Left lobe of liver (tissue), 2 donors: ENCODE measurements at places on chromosomes 12 and 14.

- DNase-seq = peak; percentile 68
These were observed 320.0 kb downstream of the DPF3 start for GRCh38 chr14:72573725-72574417.

DNA sequence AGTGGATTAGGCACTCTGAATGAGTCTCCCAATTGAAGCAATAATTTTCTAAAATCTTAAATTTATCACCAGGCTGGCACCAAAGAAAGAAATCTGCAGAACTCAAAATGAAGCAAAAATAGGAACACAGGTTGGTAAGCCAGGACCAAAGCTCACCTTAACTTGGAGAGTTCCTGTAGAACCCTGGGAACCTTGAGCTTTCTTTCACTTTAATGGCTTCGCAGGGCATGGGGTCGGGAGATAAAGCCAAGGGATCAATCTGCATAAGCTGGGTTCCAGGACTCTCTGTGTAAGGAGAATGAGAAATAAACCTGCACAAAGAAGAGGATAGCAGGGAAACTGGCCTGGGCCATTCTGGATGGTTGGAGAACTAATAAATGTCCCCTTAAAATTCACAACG is 8.3 kb upstream of the VDR start:
- no peak for DNase-seq

GRCh38 chr14:95915330-95915729 is 38.7 kb downstream of the TUNAR start:
- DNase-seq = no peak

- no peak for DNase-seq
These were observed 143.5 kb downstream of the SSPN start for GRCh38 chr12:26338586-26339572.

DNA sequence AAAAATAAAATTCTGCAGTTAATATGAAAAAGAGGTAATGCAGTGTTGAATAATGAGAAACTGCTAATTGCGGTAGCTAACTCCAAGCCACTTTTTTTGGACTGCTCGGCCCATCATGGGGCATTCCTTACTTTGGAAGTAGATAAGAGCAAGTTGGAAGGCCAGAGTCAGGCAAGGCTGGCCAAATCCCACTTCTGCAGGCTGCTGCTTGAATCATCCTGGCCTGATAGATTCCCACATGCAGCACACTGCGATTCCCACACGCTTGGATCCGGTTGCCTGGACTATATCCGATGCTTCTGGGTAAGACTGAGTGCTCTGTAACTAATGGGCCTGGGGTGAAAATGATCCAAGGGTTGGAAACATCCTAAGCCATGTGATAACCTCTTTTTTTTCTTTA is 10.6 kb downstream of the EIF2B2 start:
- no peak for DNase-seq

GRCh38 chr12:101051901-101052550 is 158.0 kb downstream of the SLC5A8 start:
- no peak for DNase-seq

- DNase-seq = no peak
These were observed 1.6 kb downstream of the HRK start for GRCh38 chr12:116879509-116880212.

GRCh38 chr14:91293281-91293680 is 48.8 kb upstream of the GPR68 start:
- DNase-seq = no peak

DNA sequence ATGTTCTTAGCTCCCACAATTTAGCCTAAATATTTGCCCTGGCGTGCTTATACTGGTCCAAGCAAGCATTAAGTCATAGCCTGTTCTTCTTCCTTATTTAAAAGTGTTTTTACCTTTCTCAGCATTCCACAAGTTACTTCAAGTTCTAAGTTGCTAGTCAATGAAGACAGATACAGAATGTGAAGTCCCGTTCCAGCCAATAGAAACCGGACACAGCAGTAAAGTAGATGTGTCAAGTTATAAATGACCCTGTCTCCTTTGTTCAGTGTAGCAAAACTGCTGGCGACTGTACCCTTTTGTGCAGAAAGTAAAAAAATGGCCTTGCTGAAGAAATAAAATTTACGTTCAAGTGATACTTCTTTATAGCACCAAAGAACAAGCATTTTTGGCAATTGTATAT is 3.9 kb downstream of the SNAPC1 start:
- DNase-seq = no peak

GRCh38 chr12:68967046-68967445 is 34.1 kb upstream of the CPM start:
- DNase-seq = no peak

DNA sequence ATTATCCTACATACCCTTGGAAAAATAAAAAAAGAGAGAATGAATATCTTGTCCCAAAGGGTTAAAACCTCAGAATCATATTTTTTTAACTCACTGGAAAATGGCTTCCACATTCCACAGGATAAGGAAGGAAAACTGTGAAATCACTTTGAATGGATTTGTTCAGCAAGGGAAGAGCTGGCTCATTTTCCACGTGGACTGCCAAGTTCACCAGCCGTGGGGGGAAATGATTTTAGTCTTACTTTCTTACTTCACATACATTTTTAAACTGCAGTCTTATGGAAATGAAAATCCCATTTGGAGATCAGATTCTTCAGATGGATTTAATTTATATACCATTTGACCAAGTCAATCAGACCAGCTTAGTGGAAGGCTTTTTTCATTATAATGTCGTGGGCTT is 29.9 kb upstream of the AEBP2 start:
- no peak for DNase-seq

DNA sequence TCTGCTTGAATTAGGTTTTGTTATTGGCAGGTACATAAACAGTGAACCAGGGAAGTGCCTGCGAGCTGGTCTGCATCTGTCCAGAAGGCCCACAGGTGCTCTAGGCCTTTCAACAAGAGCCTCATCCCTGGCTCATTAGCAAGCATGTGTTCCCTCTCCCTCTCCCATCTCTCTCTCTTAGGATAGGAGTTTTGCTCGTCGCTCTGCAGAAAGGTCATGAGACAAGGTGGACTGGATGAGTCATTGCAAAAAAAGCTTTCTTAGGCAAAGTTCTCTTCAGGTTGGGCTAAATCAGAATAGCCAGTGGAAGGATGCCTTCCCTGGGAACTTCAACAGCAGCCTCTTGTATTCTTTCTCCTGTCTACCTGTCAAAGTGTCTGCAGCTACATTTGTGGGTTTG is 14.6 kb upstream of the PRMT8 start:
- DNase-seq = no peak

DNA sequence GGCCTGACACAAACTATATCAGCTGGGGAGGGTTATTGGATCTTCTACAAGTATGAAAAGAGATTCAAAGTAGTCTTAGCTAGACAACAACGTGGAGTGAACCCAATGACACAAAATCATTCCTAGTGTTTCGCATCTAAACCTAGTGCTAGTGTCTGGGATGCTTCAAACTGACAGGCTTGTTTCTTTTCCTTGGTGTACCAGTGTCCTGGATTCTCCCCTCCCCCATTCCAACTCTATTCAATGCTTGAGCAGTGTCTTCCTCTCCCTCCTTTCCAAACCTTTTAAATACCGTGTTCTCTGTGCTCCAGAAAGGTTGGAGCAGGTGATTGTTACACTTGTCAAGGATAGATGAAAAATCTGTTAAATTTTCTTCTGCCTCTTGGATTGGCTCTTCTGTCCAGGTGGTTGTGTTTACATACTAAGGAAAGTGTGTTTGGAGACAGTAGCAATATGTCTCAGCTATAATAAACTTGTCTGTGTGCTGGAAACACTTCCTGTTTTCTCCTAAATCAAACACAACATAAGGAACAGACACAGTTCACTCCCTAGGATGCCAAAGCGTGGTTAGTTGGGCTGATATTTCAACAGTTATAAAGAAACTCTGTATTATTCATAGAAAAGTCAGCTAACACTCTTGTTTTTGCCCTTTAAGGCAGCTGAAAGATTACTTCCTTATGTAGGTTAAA is 14.4 kb upstream of the GUCY2C start:
- DNase-seq = no peak

GRCh38 chr12:93896427-93896826 is 219.3 kb downstream of the CRADD start:
- no peak for DNase-seq

- no peak for DNase-seq
These were observed 131.0 kb downstream of the TTC8 start for GRCh38 chr14:88955455-88955854.

GRCh38 chr14:85165094-85165493 is 364.9 kb upstream of the FLRT2 start:
- no peak for DNase-seq

DNA sequence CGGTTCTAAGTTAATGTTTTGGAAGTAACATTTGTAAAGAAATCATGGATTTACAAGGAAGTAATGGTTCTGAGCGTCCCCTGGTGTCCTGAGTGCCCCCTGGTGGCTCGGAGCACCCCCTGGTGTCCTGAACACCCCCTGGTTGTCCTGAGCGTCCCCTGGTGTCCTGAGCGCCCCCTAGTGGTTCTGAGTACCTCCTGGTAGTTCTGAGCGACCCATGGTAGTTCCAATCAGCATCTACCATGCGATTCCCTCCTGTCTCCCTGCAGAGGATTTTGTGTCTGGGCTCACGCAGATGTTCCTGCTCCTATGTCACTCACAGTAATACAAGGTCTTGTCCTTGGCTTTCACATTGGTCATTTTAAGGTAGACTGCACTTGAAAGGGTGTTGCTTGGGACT is 1352.9 kb downstream of the TMEM121 start:
- no peak for DNase-seq

- no peak for DNase-seq
These were observed 17.7 kb upstream of the TMEM30B start for GRCh38 chr14:61298824-61299223.

GRCh38 chr12:19872621-19873540 is 433.6 kb downstream of the AEBP2 start:
- DNase-seq = no peak

DNA sequence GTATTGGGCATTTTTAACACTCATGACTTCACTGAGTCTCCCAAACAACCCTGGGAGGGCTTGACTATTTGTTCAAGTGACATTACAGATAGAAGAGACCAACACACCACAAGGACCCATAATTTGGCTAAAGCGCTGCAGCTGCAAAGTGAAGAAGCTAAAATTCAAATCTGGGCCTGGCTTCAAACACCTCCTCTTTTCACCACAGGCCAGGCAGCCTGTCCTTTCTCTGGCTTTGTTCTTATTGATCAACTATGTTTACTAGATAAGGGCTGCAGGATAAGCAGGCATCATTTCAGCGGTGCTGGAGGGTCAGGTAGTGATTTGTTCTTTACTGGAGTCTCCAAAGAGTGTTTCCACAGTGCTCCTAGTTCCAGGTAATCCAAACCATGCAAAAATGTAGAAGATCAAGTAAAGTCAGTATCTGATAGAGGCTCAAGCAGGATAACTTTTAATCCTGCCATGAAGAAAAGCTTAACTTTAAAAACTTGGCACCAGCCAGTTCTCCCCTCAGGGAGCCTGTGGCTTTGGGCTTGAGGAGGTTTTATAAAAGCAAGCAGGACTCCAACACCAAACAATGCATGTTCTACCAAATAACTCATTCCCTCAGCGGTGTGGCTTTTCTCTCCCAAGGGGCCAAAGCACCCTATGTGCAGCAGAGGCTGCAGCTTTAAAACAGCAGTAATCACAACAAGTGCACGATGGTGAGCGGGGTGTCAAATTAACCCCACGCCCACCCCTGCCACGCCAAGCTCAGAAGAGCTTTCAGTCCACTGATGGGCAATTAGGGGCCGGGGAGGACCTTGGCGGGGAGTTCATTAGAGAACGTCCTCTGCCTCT is 16.8 kb downstream of the CLMN start:
- DNase-seq = peak; percentile 77

GRCh38 chr14:61358554-61359226 is 37.3 kb downstream of the PRKCH start:
- DNase-seq = no peak

DNA sequence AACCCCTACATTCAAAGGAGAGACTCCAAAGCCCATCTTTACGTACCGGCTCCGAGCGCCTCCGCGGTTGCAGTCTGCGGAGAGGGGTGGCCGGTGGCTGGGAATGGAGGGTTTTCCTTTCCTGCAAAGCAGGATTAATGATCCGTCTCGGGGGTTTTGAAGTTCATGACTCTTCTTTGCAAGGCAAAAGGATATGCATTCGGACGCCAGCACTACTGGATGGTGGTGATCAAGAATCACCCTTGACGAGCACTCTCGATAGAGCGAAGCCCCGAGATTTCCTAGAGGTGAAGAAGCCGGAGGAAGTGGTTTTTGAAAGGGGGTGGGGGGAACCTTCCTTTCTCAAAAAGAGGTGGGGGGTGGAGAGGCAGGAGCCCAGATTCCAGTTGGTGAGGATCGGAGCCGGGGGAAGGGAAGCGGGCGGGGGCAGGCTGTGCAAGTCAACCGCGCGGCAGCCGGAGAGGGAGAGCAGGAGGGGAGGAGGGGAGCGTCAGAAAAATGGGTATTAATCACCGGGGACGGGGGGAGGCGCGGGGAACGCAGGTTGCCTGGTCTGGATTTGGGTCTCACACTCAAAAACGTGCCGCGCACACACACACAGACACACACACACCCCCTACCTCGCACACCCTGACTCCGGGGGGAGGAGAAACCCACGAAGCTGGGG is at the start of gene GRIN2B:
TSS of gene GRIN2B (minus strand) at position 307 of the 667 bp plus-strand sequence. CDS start 115,394 bp downstream, outside the sequence.
- no peak for DNase-seq

DNA sequence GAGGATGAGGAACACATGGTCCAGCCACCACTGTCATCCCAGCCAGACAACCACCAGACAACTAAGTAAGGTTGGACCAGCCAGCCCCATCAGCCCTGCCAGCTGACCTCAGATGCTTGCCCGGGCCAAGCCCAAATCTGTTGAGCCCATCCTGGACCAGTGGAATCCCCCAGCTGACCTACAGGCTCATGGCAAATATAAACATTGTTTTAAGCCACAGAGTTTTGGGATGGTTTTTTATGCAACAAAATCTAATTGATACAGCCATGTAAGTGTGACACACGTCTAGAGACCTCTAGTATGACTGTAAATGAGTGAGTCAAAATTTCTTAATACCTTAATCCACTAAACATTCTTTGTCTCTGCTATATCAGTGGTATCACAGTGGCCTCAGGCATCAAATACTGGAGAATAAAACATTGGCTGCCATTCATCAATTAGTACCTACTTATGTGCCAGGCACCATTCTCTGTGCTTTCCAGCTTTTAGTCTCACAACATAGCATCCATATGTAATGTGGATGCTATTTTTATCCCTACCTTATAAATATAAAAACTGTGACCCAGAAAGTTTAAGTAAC is 24.2 kb upstream of the NT5DC3 start:
- no peak for DNase-seq

- no peak for DNase-seq
These were observed 219.9 kb downstream of the CHST11 start for GRCh38 chr12:104676636-104677035.

- DNase-seq = no peak
These were observed 142.0 kb downstream of the KCNK10 start for GRCh38 chr14:88181072-88181471.

GRCh38 chr12:54940727-54941315 is 43.7 kb downstream of the TESPA1 start:
- DNase-seq = no peak

DNA sequence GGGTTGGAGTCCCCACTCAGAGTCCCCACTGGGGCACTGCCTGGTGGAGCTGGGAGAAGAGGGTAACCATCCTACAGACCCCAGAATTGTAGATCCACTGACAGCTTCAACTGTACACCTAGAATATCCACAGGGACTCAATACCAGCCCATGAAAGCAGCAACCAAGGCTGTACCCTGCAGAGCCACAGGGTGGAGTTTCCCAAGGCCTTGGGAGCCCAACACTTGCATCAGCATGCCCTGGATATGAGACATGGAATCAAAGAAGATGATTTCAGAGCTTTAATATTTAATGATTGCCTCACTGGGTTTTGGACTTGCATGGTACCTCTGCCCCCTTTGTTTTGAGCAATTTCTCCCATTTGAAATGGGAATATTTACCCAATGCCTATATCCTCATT is 80.4 kb downstream of the RASSF9 start:
- no peak for DNase-seq
